ENCODE measurements at places on chromosomes 1 and 21.

- DNase-seq, result no peak
Observed at GRCh38 chr1:187018291-187018690, 189.5 kb downstream of the PLA2G4A start.

DNA sequence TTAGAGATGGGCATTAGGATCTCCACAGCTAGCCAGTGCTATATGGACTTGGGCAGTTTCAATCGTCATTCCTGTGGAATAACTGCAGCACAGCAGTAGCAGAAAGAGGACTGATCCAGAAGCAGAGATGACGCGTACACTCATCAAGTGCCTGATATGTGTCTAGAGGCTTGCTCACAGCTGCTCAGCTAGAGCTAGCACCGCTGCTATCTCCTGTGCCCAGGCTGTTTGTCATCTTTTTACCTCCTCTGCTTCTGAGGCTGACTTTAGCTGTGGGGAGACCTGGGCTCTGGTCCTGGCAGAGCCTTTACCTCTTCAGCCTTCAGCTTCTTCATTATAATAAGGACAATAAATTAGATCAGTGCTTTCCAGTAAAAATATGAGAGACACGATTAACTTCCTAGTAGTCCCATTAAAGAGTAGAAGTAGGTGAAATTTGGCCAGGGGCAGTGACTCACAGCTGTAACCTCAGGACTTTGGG is 5.3 kb downstream of the TENT5C start:
- no peak for DNase-seq

DNA sequence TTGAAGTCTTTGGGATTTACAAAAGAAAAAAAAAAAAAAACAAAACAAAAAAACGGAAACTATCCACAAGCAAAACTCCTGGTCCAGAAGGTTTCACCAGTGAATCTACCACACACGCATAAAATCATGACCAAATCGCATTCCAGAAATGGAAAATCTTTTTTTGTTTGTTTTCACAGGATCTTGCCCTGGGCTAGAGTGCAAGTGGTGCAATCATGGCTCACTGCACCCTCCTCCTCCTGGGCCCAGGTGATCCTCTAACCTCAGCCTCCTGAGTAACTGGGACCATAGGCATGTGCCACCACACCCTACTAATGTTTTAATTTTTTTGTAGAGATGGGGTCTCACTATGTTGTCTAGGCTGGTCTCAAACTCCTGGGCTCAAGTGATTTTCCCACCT is 100.5 kb downstream of the DYRK1A start:
- no peak for DNase-seq

DNA sequence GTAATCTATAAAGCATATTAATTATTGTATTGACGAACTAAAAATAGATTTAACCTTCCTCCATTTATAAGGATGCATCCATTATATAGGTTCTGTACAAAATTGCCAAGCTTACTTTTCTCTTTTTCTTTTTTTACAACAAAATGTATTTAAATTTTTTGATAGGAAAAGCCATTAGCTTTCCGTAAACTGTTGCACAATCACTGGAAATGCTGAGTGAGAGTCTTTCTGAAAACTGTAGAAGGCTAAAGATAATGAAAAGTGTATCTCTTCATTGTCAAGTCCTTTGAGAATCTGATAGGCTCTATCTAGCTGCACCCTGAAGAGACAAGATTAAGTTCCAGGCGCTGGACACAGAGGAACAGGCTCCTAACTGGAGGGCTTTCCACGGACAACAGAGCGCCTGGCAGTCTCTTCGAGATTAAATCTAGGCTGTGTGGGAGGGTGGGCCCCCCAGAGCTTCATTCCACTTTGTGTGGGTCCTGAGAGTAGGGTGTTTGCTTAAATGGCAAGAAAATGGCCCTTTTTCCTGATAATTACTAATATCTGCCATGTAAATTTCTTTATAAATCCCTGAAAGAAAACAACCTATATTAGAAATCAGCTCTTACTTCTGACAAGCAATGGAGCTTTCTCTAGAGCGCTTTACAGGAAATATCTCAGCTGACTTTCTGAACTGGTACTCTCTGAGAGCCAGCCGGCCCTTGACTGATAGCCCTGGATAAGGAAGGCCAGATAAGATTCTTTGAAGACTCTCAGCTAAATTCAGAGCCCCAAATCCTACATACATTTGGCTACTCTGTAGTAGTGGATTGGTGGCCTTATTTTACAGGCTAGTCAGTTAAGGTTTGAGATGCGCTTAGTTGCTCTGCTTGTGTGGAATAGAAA is 108.3 kb downstream of the FMN2 start:
- DNase-seq, result no peak
